ENCODE measurements at places on chromosomes 1 and 21.
A peak's percentile ranks its signal among the peaks of the same experiment; 100 is the strongest.

DNA sequence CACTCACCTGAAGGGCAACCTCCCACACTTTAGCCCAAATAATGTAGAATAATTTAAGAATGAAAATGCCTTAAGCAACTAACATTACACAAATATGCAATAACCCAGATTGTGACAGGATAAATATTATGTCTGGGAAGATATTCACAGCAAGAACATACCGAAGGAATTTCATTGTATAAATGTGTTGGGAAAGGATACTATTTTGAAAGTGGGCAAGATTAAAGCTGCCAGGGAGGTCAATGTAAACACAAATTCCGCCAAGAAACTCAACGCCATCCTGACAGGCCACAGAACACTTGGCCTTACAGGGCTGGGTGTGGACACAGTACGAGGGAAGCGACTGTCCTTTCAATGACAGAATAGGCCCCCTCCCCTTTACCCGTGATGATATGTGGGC, 173.3 kb downstream of the RUNX1 start:
- DNase-seq = no peak

- DNase-seq = no peak
Observed at GRCh38 chr1:58409336-58409735, 137.2 kb downstream of the OMA1 start.

DNA sequence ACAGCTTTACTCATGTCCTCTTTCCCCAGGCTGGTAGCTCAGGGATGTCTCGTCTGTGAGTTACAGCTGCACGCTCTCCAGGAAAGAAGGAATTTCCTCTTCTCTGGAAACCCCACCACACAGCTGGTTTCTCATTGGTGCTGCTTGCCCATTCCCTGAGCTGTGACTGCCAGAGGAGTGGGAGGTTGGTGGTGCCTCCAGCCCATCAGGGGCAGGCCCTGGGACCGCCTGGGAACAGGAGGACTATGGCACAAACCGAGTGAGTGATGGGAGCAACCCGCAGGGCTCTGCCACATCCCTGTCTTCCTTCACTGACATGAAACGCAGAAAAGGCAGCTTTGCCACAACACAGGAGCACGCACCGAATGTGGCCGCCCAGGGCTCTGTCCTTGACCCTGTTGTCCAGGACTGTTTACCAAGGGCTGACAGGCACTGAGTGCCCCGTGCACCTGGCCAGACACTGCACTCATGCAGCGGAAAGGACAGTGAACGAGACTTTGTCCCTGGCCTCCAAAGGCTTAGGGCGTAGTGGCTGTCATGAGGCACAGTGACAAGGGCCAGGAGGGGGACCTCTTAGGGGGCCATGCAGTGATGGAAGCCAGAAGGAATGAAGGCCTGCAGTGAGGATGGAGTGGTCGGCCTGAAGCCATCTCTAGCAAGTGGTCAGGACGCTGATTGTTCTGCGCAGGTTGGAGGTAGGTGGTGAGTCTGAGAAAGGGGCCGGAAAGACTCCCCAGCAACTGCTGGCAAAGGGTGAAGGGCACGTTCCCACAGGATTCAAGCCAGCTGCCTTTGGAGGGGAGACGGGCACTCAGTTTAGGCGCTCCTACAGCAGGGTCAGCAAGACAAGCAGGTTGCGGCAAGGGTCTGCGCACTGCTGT, 1.7 kb upstream of the CCNL2 start:
- DNase-seq = no peak

DNA sequence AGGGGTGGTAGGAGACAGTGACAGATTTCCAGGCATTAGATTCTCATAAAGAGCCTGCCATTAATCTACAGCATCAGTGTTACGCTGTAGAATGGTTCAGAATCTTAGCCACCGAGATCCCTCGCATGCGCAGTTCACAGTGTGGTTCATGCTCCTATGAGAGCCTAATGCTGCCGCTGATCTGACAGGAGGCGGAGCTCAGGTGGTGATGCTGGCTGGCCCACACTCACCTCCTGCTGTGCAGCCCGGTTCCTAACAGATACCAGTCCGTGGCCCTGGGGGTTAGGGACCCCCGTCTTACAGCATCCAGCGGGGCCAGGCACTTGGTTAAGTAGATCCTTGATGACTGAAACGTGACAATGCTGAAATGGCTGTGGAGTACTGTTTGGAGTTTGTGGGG, 163.6 kb upstream of the C1orf21 start:
- peak; percentile 77 for DNase-seq

DNA sequence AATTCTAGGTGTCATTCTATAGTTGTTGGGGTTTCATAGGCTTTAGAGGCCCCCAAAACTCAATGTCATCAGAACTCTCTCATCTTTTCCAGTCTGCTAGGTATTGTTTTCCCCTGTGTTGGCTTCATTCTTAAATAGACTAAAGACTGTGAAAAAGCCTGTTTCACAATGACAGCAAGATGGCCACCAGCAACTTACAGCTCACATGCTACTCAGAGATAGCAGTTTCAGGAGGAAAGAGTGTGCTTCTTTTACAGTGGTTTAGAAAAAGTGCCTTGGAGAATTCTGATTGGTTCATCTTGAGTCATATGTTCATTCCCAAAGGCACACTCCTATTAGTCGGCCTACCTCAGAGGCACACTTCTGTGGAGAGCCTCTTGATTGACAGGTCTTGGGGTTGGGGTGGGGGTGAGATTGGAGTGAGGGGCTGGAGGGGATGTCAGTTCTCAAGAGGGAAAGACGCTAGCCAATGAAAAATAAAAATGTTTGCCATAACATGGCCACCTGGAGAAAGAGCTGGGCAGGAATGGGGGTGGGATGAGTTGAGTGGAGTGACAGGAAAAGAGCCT, 8.5 kb downstream of the IL23R start:
- DNase-seq = no peak

- no peak for DNase-seq
Observed at GRCh38 chr1:1355416-1355815, 2.9 kb downstream of the MXRA8 start.

DNA sequence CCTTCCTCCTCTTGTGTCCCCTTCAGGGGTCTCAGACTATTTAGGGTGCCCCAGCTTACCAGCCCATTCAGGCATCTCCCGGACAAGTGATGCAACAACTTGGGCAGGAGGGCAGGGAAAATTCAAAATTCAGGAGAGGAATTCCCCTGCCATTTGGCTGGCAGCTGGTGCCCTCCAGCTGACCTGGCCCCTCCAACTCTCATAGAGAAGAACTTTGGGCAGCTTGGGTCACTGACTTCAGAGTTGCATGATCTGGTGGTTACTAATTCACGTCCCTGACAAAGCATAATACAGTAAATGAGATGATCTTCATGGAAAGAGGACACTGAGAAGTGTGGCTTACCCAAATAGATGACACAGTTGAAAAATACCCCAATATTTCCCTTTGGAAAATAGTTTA, at the start of gene FCAMR:
Gene FCAMR, minus strand, starts transcription at position 15 of the 400 bp plus-strand sequence. CDS start 335 bp downstream, outside the sequence.
- DNase-seq = no peak

DNA sequence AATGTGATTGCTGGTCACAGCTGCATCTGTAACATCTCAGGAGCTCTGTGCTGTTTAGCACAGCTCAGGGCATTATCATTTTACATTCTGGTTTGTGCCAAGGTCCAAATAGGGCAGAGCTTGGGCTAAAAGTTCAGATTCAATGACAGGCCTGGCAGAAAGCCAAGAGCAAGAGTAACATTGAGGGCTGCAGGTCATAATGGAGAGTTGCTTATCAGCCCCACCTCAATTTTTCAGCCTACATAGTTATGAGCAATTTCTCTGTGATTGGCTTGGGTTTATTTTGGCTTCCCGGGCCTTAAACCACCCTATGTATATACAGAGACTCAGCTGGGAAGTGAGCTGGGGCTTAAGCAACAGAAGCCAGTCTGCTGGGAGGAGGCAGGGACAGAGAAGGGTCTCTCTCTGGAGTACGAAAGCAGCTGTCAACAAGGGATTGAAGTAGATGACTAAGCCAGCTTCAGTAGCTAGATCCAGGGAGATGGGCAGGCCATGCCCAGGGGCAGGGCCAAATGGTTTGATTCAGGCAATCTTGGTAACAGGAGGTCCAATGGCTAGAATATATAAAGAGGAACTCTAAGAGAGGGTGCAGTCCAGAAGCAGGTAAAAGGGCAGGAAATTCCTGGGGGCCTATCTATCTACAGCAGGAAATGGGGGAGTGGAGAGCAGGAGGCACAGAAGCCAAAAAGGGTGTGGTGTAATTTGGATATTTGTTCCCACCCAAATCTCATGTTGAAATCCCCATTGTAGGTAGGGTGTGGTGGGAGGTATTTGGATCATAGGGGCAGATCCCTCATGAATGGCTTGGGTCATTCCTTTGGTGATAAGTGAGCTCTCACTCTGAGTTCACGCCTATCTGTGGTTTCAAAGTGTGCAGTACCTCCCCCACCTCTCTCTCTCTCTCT, 49.0 kb downstream of the BRINP2 start:
- no peak for DNase-seq

GRCh38 chr1:206663832-206664652, 20.7 kb upstream of the MAPKAPK2 start:
- no peak for DNase-seq

DNA sequence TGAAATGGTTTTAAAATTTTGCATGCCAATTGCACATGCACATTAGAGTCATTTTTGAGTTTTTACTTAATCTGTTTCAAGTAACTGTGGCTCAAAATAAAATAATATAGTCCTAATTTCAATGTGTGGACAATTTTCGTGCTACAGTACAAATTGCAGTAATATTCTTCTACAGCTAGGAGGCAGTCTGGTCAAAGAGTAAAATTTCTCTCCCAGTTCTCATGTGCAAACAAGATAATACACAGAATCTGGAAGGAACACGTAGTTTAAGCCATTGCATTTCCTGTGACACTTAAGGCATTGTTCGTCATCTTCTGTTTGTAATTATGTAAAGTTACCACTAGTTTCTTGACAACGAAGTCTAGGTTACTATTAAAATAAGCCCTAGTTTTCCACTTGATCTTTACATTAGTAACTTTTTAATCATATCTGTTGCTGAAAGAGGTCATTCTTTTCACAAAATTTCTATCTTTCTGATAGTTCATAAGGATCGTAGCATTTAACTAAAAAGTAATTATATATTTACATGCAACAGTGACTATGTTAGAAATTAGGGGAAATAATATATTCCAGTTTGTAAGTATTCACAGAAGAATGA, 28.9 kb downstream of the ODR4 start:
- no peak for DNase-seq

DNA sequence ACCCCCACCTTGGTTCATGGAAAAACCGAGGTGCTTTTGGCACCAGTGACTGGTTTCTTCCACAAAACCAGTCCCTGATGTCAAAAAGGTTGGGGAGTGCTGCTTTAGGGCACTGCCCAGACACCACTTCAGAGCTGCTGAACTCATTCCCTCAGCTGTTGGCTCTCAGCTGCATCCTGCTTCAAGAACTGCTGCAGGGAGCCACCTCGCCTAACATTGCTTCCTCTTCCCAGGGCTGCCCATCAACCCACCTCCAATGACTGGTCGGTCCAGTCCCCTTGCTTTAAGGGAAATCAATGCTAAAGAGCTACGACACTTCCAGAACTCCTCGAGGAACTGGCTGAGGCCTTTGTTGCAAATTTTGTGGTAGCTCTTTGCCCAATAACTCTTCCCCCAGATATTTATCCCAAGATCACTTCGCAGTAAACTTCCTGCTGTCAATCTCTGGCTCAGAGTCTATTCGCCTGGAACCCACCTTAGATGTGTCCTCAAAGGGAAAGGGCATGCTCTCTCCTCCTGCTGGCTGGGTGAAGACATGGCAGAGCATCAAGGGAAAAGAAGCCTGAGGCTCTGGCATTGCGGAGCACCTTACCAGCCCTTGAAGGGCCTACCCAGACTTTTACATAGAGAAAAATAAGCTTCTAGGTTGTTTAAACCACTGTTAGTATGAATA, 29.0 kb downstream of the C1orf52 start:
- DNase-seq = no peak

DNA sequence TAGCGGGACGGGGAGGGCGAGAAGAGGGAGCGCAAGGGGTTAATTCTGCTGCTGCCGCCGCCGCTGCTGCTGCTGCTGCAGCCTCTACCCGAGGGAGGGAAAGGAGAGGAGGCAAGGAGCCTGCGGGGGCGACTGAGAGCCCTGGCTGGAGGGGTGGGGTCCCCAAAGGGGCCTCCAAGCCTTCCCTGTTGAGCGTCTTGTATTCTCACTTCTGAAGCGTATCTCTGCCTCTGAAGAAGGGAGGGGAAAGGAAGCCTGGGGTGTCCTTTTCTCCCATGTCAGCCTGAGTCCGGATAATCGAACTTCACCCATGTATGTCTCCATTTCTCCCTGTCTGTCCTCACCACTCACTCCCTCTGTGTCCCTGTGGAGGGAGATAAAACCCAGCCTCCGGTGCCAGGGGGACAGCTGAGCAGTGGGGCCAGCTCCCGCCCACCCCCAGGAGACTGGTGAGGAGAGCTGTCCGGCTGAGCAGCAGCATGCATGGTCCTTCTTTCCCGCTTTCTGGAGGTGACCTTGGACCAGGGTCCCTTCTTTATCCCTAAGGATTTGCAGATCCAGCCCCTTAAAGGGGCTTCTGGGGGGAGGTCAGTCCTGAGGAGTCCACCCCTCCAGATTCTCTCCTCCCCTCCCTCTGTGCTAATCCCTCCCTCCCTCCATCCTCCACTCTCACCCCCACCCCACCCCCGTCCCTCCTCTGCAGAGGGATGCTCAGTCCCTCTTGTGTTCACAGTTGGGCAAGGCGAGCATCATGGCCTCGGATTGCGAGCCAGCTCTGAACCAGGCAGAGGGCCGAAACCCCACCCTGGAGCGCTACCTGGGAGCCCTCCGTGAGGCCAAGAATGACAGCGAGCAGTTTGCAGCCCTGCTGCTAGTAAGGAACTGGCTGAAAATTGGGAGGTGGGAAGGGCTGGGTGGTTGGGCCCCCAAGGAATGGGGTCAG, 1.0 kb downstream of the NCDN start:
- DNase-seq = no peak

DNA sequence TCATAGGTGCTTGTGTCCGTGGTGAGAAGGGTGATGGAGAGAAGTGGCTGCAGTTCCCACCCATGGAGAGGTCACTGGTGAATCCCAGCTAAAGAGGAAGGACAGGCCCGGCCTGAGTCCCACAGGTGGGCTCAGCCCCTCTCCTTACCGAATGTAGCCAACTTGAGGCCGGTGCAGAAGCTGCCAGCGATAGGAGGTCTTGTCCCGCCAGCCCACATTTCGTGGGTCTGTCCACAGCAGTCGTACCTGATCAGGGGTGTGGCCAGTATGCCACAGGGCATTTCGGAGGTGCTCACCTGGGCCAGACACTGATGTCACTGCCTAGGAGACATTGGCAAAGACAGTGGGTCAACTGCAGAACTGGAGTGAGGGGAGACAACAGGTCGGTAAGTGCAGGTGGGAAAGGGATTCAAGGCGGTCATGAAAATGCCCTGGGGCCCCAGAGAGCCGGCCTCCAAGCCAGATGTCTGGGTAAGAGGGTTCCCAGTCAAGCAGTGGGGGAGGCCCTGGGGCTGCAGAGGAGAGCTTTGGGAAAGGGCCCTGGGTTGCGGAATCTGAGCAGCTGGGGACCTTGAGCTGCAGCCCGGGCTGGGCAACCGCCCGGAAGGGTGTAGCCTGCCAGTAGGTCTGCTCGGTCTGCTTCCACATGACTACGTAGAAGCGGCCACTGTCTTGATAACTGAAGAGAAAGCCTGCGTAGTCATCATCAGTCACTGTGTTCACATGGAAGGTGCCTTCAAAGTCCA, 10.6 kb downstream of the THBS3 start:
- DNase-seq = no peak

GRCh38 chr1:87263785-87264184, 64.9 kb upstream of the LMO4 start:
- no peak for DNase-seq
